Hippocampal formation (tissue), 2 donors: ENCODE measurements at places on chromosomes 7 and 10.

DNA sequence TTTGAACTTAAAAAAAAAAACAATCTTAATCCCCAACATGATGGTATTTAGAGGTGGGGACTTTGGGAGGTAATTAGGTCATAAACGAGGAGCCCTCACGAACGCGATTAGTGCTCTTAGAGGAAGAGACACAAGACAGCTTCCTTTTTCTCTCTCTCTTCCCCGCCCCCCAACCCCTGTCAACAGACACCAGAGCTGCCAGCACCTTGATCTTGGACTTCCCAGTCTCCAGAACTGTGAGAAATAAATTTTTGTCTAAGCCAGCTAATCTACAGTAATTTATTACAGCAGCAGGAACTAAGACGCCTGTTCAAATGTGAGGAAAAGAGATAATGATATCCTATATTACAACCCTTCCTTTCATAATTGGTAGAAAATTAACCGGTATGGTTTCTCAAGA, 40.1 kb downstream of the RELN start:
- DNase-seq: no peak

DNA sequence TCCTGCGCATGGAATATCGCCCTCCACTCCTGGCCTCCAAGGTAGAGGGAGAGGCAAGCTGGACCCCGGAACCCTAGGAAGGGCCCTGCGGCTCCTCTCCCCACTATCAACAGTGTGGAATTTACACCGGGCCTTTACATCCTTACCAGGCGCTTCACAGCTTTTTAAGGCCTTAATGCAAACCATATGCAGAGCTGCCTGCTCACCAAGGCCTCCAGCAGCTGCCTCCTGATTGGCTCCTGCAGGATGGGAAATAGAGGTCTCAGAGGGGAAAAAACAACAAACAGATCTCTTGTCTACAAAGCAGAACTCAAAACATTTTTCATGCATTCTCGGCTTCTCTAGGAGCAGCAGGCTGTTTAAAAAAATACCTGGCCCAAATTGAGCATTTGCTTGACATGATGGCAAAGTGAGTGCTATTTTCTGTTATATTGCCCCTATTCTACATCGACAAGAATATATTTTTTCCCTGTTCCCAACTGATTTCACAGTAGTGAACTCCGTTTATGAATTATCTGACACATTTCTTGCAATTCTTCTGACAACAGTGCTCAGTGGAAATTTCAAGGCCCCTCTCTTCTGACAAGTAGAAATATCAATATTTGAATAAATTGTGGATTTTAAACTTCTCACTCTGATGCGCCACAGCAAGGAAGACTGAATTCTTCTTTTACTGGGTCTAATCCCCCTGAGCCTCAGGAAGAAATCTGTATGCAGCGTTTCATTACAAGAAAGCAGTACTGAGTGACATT, 51.7 kb downstream of the EBF3 start:
- DNase-seq: no peak

DNA sequence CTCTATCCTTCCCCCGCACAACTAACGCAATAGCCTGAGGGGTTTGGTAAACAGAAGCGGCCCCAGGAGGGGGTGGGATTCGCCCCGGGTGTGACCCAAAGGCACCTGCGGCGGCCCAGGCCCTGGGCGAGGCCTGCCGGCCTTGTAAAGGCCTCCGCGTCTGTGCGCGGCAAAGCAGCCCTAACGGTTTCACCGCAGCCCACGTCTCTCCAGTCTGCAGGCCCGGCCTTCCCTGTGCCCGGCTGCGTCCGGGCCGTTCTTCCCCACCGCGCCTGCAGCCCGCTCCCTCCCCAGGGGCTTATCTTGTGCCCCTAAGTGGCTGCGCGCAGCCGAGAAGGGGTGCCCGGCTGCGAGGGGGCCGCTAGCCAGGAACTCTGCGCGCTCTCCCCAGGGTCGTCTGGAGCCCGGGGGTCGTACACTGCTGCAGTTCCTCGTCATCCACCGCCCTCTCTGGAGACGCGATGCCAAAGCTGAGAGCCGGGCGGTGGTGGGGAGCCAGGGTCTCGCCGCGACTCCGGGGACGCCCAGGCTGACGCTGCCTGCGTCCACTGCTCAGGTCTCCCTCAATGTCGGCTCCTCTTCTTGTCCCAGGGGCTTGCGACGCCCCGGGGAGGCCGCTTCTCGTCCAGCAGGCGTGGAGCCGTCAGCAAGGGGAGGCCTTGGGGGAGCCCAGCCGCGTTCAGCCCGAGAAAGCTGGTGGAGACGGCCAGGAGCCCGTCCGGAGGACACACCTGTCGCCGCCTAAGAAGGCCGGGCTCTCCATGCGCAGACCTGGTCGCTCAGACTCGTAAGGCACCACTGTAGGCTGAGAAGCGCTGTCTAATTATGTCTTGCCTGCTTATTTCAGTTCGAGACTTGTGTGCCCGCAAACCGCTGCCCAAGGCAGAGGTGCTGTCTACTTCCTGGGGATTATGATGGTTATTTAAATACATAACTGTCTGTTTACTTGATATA, 132.3 kb downstream of the SPAG6 start:
- DNase-seq: no peak

DNA sequence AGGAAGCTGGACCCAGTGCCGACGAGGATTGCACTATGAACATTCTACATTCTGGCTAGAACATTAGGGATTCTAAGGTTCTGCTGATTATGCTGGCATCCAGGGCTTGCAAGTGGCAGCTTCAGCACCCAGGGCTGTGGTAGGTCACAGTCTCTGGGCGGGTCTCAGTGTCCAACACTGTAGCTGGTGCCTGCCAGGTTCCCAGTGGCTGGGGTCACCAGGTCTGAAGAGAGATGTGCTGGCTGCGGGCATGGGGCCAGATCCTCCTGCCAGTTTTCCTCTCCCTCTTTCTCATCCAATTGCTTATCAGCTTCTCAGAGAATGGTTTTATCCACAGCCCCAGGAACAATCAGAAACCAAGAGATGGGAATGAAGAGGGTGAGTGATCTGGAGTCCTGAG, at the start of gene PTTG1IP2:
Gene PTTG1IP2 (plus strand): TSS at position 86 of the 400 bp plus-strand sequence. CDS start 148 bp downstream, at position 234.
- no peak for DNase-seq

- no peak for DNase-seq
Measured at GRCh38 chr7:8829100-8829499, 395.7 kb downstream of the NXPH1 start.
